ENCODE measurements at places on chromosomes 12 and 14.
A peak's percentile ranks its signal among the peaks of the same experiment; 100 is the strongest.

GRCh38 chr14:97218274-97218673, 421.1 kb downstream of the VRK1 start:
- DNase-seq = no peak

GRCh38 chr12:130813436-130813835, 25.6 kb downstream of the STX2 start:
- no peak for DNase-seq

DNA sequence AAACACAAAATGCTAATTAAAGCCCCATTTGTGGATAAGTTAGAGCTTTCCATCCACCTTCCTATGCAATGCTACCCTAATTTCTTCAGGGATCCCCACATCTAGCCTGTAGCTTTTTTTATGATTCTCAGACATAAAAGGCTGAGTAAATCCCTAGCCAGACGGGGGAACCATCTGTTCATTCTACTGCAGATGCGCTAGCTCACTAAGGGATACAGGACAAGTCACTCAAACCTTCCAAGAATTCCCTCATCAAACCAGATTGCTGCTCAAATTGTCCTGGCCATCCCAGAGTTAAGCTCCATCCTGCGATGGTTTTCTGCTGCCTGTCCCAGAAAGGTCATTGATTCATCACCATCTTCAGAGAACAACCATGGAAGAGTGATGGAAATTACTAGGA, 56.7 kb downstream of the MYRFL start:
- DNase-seq = no peak

DNA sequence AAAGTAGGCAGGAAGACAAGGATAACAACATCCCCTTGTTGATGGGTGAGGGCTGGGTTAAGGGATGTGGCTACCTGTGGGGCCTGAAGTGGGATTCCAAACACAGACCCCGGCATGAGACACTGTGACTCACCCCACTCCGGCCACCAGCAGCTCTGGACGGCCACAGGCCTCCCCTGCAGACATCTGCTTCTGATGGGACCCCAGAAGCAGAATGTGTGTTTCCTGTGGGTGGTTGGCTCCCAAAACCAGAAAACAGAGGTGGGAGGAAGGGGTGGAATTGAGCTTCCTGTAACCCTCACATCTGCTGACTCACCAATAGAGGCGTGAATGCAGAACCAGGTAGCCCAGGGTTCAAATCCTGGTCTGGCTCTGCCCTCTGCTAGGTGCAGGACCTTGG, 216.6 kb upstream of the PWP1 start:
- DNase-seq = no peak

GRCh38 chr12:843609-844008, 91.2 kb downstream of the WNK1 start:
- DNase-seq = no peak

DNA sequence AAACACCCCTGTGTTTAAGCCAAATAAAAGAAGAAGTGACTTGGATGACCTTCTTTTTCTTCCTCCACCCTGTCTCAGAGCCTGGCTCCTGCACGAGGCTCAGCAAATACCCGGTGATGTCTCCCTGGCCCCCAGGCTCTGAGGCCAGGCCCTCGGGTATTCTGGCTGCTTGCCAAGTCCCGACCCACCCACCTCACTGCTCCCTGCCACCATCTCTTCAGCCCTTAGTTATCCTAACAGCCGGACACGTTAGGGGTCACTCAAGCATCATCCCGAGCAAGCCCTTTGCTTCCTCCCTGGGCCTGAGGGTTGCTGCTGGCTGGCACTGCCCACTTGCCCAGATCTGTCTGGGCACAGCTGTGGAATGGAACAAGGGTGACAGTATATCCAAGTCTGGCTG, 7.2 kb downstream of the RPS6KL1 start:
- DNase-seq = no peak

GRCh38 chr12:2890001-2890387, 697 bp upstream of the TULP3 start:
- no peak for DNase-seq

- no peak for DNase-seq
Observed at GRCh38 chr12:98699586-98699985, 54.5 kb downstream of the APAF1 start.

GRCh38 chr12:107518868-107519267, 166.7 kb upstream of the PWP1 start:
- DNase-seq = no peak

- no peak for DNase-seq
Observed at GRCh38 chr12:8011331-8011730, 21.2 kb upstream of the FOXJ2 start.

DNA sequence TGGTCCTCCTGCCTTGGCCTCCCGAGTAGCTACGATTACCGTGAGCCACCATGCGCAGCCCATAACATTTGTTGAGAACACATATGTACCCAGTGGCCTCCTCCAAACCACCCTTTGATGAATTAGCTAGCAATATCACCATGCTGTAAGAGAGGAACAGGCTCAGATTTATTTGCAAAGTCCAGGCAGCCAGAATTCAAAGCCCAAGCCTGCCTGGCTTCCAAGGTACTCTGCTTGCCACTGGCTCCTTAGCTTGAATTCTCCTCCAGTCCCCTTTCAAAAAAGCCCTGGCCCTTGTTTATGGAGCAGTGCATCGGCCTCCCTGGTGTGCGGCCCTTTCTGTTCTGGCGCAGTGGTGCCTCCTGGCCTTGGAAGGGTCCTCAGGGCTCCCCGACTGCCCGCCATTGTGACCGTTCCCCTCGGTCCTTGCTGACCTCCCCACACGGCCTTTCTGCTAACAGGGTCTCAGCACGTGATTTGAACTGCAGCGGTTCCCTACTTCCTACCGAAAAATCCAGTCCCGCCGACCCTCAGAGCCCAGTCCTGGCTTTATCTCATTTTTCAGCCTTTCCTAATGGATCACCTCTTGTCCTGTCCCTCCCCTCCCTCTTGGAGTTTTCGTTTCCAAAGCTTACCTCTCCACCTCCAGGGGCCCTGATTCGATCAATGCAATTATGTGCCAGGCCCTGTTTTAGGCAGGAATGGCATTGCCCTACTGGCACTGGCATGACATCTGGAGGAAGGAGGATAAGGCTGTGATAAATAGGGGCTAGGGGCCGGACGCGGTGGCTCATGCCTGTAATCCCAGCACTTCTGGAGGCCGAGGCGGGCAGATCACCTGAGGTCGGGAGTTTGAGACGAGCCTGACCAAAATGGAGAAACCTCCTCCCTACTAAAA, 22.0 kb downstream of the SLC25A29 start:
- no peak for DNase-seq

GRCh38 chr12:119231774-119232173, 53.0 kb downstream of the HSPB8 start:
- no peak for DNase-seq

DNA sequence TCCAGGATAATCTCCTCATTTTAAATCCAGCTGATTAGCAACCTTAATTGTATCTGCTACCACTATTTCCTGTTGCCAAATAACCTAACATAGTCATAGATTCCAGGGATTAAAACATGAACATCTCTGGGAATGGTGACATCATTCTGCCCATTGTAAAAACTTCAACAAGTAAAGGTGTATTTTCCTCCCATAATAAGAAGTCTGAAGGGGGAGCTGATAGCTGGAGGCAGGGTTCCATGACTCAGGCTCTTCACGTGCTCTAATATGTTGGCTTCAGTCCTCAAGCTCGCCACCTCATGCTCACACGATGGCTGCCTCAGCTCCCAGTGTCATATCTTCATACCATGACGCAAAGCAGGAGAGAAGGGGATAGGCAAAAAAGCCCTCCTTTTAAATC, 172.0 kb upstream of the VASH1 start:
- no peak for DNase-seq

GRCh38 chr12:15157269-15157671, 63.9 kb downstream of the RERG start:
- no peak for DNase-seq

DNA sequence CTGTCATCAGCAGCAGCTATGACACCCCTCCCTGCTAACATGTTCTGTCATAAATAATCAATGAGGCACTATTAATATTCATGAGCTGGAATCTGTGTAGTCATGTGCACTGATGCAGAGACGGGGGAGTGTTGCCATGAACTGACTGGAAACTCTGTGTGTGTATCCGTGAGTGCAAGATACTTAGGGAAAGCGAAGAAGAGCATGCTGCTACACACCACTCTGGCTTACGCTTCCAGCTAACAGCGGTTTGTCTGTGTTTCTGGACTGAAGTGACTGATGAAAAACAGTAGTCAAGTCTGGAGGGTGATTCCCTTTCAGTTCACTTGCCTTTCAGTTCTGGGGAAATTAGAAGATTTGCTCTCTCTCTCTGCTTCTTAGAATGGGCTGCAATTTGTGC, 249.4 kb downstream of the PDZRN4 start:
- DNase-seq = no peak

DNA sequence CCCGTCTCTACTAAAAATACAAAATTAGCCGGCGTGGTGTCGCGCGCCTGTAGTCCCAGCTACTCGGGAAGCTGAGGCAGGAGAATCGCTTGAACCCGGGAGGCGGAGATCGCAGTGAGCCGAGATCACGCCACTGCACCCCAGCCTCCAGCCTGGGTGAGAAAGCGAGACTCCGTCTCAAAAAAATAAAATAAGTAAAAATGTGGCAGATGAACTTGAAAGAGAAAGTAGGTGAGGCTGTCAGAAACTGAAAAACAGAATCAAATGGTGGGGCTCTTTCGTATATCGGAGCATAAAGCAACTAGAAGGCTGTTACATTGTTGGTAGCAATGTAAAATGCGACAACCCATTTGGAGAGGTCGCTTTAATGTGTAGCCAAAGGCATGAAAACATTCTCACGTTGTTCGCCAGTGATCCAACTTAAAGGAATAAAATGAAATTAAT, 767 bp upstream of the CCNT1 start:
- no peak for DNase-seq

GRCh38 chr12:989751-990660, 1.0 kb upstream of the ERC1 start:
- DNase-seq = peak; percentile 7

- DNase-seq = no peak
Observed at GRCh38 chr14:56414236-56414635, 165.4 kb upstream of the TMEM260 start.

- no peak for DNase-seq
Observed at GRCh38 chr12:105109465-105110212, 2.1 kb downstream of the WASHC4 start.

DNA sequence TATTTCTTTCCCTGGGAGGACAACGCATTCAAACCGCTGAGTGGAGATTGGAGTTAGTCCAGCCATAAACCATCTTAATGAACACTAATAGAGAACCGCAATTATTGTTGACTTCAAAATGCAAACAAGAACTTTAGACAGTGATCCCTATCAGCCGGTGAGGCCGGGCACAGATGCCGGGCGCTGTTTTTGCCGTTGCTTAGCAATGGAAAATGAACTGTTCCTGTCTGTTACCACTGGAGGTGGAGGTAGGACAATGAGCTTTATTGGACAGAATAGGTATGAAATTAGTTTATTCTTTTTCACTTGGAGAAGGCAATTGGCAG, 216.8 kb downstream of the TTC8 start:
- DNase-seq = no peak

- no peak for DNase-seq
Observed at GRCh38 chr14:67068251-67068650, 121.0 kb upstream of the GARIN2 start.

GRCh38 chr14:61483476-61483875, 162.1 kb downstream of the PRKCH start:
- DNase-seq = no peak

- DNase-seq = no peak
Observed at GRCh38 chr14:29354486-29354885, 573.2 kb downstream of the PRKD1 start.
